ENCODE measurements at places on chromosomes 3 and 15.

DNA sequence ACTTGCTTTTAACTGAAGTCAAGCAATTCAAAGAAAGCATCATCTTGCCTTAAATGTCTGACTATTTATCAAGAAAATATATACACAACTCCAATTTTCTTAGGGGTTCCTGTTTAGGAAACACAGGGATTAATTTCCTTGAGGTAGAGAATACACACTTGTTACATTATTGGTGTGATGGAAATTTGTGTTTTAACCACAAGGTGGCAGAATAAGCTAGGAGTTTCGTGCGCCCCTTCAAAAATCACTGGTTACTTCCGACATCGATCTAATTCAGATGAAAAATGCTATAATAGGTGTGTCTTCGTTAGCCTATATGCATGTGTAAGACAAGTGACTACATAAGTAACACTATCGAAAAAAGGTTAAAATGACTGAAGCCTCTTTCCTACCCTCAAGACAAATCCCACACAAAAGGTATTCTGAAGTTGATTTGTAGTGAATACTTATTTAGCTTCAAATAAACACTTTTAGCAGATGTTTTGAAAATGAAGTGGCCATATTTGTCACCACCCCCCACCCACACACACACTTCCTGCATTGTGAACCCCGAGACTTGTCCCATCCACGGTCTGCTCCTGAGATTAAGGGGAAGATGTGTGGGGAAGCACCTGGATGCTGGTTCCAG lies 246.5 kb downstream of the ROBO1 start:
- no peak for DNase-seq

DNA sequence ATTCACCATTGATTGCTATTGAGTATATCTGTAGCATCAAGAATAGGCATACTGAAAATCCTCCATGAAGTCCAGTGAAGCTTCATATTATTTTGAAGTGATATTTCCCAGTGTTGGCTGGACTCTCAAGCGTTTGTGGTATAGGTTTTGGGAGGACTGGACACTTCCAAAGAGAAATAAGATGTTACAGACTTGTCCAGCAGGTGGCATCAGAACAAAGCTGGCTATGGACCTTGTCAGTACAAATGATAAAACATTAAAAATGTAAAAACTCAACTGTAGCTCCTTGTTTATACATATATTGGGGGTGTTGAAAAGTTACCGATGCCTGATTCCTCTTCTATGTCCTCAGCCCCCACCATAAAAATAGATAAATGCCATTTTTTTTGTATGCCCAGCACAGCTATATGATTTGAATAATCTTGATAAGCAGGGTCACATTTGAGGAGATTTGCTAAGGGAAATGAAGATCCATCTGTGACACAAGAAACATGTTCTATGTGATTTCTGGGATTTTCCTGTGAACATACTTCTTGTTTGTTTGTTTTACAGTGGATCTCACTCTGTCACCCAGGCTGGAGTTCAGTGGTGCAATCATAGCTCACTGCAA lies 54.5 kb upstream of the GOLGA6B start:
- DNase-seq = peak; percentile 3

- DNase-seq = no peak
Measured at GRCh38 chr15:45091576-45091975, 22.4 kb downstream of the DUOX2 start.

DNA sequence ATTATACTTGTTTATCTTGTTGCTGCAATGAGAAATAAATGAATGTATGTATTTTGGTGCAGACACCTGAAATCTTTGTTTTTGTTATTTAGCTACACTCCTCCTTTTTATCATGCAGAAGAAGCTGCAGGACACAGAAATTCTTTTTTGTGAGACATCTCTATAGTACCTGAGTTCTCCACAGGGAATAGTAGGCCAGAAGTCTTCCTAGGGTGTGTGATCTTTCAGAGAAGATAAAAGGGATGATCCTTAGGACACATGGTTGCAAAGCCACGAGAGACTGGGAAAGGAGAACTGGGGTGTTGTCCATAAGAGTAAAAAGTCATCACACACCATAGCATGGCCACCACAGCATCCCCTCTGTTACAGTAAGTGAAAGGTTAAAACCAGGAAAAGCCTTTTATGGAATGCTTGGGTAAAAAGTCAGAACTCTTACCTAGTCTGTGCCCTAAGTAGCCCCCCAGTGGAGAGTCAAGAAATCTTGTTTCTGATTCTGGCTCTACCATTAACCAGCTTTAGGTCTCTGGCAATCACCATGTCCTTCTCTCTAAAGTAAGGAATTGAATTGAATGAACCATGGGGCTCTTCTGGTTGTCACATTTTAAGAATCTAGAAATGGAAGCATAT lies 31.9 kb upstream of the ADGRG7 start:
- no peak for DNase-seq

- no peak for DNase-seq
Measured at GRCh38 chr15:31016446-31016915, 25.1 kb upstream of the MTMR10 start.

GRCh38 chr3:53202331-53203015 lies 41.5 kb downstream of the PRKCD start:
- no peak for DNase-seq
